Neural crest cell (in vitro differentiated cells): ENCODE measurements at places on chromosomes 7 and 10.
A peak's percentile ranks its signal among the peaks of the same experiment; 100 is the strongest.

GRCh38 chr7:92404170-92404614 is 43.1 kb upstream of the GATAD1 start:
- no peak for DNase-seq

- DNase-seq = no peak
These were observed 225.7 kb upstream of the PPP2R2D start for GRCh38 chr10:131675104-131675503.

- no peak for DNase-seq
These were observed 243.6 kb upstream of the GRB10 start for GRCh38 chr7:51026341-51026740.

- DNase-seq = no peak
These were observed 488.2 kb downstream of the SUGCT start for GRCh38 chr7:40622941-40623501.

DNA sequence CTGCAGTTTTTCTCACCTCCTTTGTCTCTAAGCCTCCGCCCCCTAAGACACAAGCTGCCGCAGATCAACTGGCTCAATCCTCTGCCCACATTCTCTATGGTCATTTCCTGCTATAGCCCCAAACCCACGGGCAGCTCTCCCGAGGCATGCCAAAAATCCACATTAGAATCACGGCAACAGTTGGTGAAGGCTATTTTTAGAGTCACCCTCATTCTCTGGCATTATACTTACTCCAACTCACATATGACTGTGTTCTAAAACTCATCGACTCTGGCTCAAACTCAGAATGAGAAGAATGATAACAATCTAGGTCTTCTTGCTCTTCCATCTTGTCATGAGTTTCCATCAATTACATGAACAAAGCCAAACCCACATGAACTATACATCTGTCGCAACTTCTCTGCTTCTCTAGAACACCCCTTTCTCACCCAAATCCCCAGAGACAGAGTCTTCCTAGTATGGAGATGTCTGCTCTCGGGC is 10.9 kb upstream of the KIAA1549 start:
- no peak for DNase-seq

GRCh38 chr7:100089458-100090196 is 858 bp downstream of the COPS6 start:
- DNase-seq = no peak

DNA sequence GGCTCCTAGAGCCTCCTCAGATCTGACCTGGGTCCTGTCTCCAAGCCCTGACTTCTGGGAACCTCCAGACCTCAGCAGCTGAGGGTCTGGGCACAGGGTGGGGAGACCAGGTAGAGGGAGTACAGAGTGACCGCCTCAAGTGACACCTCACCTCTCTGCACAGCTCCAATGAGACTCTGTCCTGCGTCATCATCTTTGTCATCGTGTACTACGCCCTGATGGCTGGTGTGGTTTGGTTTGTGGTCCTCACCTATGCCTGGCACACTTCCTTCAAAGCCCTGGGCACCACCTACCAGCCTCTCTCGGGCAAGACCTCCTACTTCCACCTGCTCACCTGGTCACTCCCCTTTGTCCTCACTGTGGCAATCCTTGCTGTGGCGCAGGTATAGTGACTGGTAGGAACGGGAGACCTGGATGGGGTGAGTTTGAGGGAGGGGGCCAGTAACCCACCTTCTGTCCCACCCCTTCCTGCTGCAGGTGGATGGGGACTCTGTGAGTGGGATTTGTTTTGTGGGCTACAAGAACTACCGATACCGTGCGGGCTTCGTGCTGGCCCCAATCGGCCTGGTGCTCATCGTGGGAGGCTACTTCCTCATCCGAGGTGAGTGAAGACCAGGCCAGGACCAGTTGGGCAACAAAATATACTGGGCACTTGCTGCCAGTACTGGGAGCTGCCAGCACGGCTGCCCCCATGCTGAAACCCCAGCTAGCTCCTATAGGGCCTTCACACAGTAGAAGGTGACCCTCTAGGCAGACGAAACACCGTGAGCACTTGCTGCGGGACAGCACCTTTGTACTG is 17.8 kb downstream of the SMO start:
- no peak for DNase-seq

GRCh38 chr10:115167751-115168150 is 74.6 kb downstream of the ATRNL1 start:
- no peak for DNase-seq

GRCh38 chr7:1849351-1850041 is 179.4 kb downstream of the ELFN1 start:
- DNase-seq = no peak

DNA sequence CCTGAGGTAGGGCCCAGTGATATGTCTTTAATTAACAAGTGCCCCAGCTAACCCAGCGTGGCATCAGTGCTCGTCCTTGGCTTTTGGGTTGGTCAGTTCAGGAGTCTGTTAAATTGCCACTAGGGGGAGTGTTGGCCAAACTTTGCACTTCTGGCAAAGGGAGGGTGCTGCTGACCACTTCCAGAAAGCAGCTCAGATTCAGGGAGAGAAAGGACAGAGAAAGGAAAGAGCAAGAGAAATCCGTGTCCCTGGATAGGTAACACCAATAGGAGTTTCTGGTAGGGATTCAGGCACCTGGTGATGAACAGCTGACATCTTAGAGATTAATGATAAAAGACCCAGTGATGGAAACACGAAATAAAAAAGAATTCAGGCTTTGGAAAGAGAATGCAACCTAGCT is 243.1 kb upstream of the AOAH start:
- peak; percentile 49 for DNase-seq

DNA sequence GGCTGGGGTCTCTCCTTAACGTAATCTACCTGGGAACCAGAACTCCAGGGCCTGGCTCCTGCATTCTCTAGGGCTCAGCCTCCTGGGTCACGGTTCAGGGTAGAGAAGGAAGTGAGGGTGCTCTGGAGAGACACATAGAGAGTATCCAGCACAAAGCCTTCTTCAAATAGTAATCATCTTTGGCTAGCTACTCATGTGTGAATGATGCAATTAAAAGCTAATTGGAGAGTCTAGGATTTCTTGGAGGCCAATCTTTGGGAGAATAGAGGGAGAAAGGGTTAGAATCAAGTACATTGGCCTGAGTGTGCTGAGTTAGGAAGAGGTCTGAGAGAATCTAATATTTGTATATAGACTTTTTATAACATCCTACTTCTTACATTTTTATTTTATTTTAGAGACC is 24.0 kb upstream of the MALRD1 start:
- DNase-seq = no peak

DNA sequence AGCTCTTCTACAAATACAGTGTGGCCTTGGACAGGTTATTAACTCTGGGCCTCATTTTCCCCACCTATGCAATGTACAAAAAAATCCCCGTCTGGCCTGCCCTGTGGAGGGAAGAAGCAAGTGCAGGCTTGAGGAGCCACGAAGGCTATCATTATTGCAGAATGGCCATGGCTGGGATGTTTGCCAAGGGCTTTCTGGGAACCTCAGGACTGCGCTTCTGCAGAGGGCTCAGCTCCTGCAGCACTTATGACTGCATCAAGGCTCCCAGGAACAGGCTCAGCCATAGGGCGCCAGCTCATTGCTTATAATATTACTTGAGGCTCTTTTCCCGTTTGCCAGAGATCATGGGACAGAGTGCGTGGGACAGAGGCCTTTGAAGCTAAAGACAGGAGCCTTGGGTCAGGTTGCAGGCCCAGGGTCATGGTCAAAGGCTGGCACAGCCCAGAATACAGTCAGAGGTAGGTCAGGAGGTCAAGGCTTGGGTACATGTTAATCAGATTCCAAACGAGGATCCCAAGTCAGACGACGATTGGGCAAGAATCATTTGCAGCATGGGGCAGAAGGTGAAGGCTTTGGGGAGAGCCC is 20.6 kb upstream of the C10orf105 start:
- DNase-seq = no peak

DNA sequence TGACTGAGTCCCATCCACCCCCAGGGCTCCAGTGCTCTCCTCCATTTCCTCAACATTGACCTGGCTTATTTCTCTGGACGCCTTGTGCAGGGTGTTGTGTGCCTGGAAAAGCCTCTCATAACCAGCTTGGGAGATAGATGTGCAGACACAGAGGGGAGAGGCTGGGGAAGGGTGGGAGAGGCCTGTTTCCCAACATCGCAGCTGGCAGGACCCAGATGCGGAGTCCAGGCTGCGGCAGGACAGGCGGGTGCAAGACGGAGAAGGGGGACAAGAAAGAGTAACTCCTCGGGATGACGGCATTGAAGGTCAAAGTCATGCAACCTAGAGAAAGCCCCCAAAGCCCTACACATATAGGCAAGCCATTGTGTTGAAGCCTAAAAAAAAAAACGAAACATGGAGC is 54.1 kb upstream of the ANTXRL start:
- DNase-seq = no peak

DNA sequence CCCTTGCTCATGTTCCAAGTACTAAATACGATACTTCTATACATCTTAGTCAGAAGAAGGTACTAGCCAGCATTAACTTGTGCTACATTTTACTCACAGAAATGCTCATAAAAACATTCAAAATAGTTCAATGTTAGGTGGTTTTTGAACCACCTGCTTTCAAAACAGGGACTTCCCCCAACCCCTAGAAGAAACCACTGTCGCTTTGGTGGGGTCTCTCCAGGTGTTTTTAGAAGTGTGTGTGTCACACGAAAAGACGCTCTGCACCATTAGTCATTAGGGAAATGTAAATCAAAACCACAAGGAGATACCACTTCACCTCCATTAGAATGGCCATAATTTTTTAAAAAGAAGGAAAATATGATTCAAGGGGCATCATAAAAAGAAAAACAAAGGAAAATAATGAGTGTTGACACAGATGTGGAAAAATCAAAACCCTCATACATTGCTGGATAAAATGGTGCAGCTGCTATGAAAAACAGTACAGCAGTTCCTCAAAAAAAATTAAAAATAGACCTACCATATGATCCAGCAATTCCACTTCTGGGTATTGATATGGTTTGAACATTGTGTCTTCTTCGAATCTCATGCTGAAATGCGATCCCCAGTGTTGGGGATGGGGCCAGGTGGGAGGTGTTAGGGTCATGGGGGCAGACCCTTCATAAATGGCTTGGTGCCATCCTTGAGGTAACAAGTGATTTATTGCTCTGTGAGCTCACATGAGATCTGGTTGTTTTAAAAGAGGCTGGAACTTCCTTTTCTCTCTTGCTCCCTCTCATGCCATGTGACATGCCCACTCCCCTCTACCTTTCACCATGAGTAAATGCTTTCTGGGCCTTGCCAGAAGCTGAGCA is 74.2 kb downstream of the MALSU1 start:
- no peak for DNase-seq

DNA sequence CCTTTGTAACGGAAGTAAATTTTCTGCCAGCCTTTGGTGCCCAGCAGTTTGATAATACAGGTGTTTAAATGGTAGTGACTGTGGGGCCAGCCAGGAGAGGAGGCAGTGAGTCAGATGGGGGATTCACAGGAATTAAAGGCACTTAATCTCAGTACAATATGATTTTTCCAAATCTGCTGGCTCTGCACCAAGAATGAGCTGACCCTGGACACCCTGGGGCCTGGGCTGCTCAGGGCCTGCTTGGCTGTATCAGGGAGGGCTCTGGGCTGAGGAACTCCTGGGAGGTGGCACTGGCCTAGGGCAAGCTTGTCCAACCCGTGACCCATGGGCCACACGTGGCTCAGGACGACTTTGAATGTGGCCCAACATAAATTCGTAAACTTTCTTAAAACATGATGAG is 104.1 kb downstream of the ZMIZ1 start:
- DNase-seq = no peak
